GM12878 (cell line): ENCODE measurements at places on chromosomes 1 and 21.

DNA sequence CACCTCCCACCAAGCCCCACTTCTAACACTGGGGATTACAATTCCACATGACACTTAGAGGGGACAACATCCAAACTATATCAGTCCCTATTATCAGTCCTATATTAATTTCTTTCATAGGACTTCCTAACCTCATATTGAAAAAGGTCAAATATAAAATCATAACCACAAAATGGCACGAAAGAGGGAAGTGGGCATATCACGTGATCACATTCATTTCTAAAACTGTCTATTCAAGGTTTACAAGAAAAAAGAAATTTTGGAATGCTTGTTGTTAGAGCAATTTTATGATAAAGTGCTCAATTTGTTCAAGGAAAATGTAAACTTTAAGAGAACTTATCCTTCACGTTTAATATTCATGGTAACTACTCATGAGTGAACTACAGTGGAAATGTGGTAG lies 13.2 kb upstream of the CDC7 start:
- no peak for DNase-seq

DNA sequence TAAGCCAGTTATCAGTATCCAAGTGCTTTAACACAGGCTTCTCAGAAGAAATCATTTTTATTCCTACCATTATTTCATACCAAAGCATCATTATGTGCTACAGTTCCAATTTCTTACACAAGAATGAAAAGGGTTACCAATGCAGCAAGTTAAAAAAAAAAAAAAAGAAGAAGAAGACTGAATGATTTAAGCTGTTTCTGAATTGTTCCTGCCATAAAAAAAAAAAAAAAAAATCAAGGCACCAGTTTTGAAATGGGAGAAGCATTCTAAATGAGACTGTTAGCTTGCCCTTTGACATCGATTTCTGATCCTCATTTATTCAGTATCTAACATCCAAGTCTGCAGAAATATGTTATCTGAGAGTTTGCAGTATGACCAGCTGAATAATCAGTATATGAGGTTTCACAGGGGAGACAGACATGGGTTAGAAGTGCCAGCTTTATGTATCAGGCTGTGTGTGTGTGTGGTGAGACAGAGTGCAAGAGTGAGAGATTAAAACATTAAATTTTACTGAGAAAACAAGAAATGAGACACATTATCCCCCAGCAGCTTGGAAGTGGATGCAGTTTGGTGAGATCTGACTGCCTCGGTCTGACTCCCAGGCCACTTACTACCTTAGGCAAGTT lies 105.8 kb downstream of the COLGALT2 start:
- no peak for DNase-seq

- DNase-seq: no peak
Observed at GRCh38 chr1:8408151-8408839, 90.4 kb downstream of the SLC45A1 start.

GRCh38 chr21:35051287-35051818 lies 2.3 kb upstream of the RUNX1 start:
- DNase-seq: no peak

DNA sequence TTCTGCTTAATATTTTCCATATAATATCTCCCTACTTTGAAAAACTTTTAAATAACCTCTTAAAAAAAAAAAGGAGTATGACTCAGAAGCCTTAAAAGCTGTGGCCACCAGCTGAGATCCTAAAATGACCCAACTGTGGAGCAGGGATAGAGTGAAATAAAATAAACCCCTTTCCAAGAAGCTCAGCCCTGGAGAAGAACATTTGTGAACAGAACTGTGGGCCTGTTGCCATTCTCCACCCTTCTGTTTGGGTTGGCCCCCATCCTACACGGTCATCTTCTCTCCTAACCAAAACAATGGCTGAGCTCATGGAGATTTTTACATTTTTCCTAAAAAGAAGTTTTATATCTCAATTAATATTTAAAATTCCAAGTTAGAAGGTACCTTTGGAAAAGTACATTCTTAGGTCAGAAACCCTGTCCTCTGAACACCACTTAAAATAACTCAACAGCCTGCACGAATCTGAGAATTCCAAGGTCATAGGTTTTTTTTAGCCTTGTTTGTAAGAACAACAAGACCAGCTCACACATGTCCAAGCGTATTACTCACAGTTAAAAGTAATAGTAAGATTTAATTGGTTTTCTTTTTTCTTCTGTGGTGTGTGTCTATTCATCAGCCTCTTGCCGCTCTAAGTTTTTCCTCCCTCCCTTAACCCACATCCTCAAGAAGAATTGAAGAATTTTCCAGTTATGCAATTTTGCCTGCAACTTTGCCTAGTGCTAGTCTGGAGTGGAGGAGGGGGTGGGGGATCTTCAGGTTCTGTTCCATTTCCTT lies 107.7 kb upstream of the ERRFI1 start:
- DNase-seq: no peak

GRCh38 chr1:56758794-56759193 lies 60.4 kb downstream of the FYB2 start:
- no peak for DNase-seq

- no peak for DNase-seq
Observed at GRCh38 chr1:53293123-53293522, 34.7 kb downstream of the LRP8 start.
